ENCODE measurements at places on chromosomes 12 and 14.
A peak's percentile ranks its signal among the peaks of the same experiment; 100 is the strongest.

GRCh38 chr12:54262403-54262925 is 17.5 kb downstream of the CBX5 start:
- DNase-seq: no peak

DNA sequence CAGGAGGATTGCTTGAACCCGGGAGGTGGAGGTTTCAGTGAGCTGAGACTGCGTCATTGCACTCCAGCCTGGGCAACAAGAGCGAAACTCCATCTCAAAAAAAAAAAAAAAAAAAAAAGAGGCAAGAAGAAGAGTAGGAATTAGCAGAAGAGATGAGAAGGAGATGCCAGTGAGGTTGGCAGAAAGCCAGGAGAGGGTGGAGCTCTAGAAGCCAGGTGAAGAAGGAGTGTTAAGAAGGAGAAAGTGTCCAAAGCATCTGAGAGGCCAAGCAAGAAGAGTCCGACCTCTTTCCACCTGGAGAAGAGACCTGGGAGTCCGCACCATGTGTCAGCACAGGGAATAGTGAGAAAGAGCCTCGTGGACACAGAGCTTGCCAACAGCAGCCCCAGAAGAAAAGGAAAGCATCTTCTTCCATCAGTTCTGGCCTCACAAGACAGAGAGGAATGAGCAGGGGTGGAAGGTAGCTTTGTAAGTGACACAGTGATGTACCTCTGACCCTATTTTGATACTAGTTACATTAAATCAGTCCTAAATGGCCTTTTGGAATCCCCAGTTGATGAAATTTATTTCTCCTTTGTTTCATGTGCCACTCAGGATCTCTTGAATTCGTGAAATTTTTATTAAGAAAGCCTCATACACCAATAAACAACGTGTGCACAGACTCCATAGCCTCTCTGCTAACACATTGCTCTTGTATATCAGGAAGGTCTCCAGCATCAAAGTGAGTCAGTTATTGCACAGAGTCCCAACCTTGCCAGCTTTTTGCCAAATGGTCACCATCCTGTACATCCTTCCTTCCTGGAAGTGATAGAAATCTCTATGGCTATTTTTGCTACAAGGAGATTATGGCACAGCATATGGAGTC is 70.6 kb downstream of the SAMD4A start:
- no peak for DNase-seq

- DNase-seq: no peak
Measured at GRCh38 chr14:103716091-103716801, 636 bp downstream of the ZFYVE21 start.

GRCh38 chr12:83106873-83107272 is 420.2 kb downstream of the TMTC2 start:
- DNase-seq: peak; percentile 14

GRCh38 chr12:91922139-91922538 is 223.5 kb downstream of the BTG1 start:
- no peak for DNase-seq

GRCh38 chr14:100841761-100842403 is 16.0 kb downstream of the MEG3 start:
- DNase-seq: no peak

DNA sequence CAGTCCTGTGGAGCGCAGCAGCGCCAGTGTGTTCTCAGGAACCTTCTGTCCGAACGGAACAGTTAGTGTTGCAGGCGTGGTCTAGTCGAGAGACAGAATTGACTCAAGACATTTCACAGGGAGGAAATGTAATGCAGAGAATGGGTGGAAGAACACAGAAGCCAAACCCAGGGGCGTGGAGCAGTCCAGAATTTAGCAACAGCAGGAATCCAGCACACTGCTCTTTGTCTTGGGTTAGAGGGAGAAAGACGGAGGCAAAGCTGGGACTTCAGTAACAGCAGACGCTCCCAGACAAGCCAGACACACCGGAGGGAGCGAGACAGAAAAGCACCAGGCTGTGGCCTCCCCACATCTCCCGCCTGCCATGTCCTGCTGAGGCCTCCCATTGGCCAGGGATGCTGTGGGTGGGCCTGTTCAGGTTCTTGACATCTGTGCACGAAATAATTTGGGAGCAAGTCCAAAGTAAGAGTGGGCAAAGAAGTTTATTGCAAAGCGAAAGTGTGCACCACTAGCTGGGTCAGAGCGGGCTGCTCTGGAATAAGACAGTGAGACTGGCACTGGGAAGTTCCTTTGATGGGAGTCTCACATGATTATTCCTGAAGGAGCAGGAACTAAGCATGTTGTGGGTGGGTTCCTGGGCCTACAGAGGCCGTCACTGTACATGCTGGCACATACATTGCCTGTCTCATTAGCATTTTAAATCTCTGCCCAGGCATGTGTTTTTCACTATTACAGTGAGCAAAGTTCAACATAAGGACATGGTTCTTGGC is 339.3 kb upstream of the SFSWAP start:
- DNase-seq: no peak

- no peak for DNase-seq
Measured at GRCh38 chr12:130179621-130180020, 17.4 kb downstream of the FZD10 start.

DNA sequence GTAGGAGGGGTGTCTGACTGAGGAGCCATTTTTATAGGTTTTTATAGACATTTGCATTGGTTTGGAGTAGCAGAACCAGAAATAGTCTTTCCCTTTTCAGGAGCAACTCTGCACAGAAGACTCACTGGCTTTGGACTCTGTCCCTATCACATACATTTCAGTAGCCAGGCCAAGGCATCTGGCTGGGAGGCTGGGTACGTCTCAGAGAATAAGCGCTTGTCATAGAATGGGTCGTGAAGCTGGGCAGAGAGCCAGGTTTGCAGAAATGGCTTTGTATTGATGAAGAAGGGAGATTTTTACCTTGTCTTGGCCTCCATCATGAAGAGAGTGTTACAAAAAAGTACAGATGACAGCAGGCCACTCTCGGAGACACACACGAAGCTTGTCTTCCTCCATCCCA is 98.6 kb downstream of the CACNA1C start:
- DNase-seq: no peak

- DNase-seq: no peak
Measured at GRCh38 chr14:50363714-50364111, 33.0 kb downstream of the CDKL1 start.

- peak; percentile 29 for DNase-seq
Measured at GRCh38 chr12:724194-724855, 28.1 kb upstream of the WNK1 start.

DNA sequence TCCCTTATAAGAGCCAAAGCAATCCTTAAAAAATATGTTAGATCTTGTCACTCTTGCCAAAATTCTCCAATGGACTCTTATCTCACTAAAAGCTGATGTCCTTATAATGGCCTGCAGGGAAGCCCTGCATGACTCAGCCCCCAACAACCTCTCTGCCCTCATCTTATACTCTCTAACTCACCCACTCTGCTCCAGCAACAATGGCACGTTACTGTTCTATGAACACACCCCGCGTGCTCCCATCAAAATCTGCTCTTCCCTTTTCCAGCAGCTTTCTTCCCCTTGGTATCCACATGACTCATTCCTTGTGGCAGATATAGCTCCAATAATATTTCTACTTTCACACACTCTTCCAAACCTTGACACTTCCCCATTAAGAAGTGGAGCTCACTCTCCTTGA is 108.1 kb downstream of the DENND5B start:
- no peak for DNase-seq

DNA sequence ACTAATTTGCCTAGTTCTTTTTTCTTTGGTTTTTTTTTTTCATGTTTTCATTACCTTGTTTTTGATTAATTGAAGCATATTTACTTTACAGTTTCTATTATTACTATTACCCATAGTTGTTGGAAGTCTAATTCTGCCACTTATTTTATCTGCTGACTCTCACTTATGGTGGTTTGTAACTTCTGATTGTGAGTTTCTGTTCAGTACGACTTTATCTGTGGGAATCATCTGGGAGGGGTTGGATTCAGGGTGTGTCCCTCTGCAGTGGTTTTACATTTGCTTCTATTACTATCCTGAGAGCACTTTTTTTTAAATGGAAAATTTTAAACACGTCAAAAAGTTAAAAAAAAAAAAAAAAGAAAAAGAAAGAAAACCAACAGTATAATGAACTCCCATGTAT is 26.4 kb upstream of the SOS2 start:
- DNase-seq: no peak

DNA sequence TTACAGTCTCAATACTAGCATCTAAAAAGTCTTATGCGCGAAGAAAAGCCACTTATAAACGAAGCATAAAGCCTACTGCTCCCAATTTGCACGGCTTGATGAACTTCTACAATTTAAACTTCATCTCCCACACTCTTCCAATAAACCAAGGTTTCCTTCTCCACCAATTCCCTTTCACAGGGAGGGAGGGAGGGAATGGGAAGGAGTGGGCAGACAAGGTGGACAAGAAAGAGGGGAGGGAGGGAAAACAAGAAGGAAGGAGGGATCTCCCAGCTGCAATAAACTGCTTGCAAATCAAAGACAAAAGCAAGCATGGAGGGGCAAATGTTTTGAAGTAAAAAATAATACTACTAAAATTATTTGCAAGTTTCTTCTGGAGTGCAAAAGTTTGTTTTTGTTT is 64.5 kb downstream of the MED13L start:
- no peak for DNase-seq

- no peak for DNase-seq
Measured at GRCh38 chr12:9032202-9032964, 43.0 kb downstream of the KLRG1 start.

DNA sequence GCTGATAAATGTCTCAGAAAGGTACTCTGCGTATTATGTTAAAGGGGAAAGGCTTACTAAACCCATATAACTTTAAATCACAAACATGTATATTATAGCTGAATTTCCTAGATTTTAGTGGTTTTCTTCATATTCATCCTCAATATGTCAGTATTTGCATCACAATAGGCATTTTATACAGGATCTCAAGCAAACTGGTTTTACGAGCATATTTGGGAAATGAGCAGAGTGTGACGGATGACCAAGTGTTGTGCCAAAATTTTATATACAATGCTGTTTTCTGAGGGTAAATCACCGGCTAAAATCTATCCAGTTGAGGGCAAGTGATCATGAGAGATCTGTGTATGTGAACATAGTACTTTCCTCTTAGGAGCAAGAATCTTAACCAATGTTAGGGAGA is 8.4 kb downstream of the CPM start:
- DNase-seq: no peak

GRCh38 chr14:73888460-73888725 is 1.7 kb downstream of the ZNF410 start:
- no peak for DNase-seq

- DNase-seq: no peak
Measured at GRCh38 chr12:2384533-2385351, 332.0 kb downstream of the CACNA1C start.

GRCh38 chr14:51602310-51602709 is 49.4 kb upstream of the FRMD6 start:
- no peak for DNase-seq

DNA sequence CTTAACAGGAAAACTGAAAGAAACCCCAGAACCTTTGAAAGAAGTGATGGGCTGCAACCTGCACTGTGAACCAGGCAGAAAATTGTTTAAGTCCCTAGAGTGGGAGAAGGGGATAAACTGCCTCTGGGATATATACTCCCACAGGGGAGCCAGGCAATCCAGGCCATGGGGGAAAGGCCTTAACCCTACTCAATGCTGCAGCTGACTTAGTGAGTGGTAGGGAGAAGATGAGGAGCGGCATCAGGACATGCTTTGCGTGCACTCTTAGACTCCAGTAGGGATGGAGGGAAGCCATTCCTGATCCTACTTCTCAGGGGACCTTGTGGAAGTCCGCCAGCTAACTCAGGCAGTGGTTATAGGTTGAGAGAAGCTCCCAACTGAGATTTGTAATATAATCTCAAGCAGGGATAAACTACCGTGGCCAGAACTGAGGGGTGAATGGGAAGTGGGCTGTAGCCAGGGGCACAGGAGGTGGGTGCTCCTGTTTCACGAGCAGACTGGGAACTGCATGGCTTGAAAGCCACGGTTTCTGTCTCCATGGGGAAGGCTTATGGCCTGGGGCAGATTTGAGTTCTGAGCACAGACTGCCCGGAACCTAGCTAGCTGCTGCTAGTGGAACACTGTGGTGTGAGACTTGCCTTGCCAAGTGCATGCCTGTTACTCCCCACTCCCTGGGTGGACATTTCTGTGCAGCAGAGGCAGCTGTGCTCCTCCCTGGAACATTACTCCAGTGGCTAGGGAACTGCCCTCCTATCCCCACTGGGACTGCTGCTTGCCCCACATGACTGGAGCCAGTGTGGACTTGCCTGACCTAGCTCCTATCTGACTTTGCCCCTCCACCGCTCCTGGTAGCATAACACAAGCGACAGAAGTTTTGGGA is 119.2 kb upstream of the SCAF11 start:
- no peak for DNase-seq

DNA sequence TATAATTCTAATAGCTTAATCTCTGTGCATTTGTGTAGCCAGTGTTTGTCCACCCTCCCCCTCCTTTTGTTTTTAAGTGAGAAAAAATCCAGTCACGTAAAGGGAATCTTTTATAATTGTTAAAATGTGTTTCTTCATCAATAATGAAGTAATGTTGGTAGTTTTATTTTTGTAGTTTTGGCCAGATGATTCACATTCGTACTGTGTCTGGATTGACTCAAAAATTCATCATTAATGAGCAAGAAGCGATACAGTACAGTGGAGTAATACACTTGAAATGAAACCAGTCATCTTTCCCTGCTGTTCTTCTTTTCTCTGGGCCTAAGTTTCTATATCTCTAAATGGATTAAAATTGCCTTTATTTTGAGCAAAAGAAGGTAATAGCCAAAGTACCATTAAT is 86.5 kb downstream of the SRGAP1 start:
- no peak for DNase-seq

- no peak for DNase-seq
Measured at GRCh38 chr12:118188690-118189371, 52.9 kb downstream of the PEBP1 start.

DNA sequence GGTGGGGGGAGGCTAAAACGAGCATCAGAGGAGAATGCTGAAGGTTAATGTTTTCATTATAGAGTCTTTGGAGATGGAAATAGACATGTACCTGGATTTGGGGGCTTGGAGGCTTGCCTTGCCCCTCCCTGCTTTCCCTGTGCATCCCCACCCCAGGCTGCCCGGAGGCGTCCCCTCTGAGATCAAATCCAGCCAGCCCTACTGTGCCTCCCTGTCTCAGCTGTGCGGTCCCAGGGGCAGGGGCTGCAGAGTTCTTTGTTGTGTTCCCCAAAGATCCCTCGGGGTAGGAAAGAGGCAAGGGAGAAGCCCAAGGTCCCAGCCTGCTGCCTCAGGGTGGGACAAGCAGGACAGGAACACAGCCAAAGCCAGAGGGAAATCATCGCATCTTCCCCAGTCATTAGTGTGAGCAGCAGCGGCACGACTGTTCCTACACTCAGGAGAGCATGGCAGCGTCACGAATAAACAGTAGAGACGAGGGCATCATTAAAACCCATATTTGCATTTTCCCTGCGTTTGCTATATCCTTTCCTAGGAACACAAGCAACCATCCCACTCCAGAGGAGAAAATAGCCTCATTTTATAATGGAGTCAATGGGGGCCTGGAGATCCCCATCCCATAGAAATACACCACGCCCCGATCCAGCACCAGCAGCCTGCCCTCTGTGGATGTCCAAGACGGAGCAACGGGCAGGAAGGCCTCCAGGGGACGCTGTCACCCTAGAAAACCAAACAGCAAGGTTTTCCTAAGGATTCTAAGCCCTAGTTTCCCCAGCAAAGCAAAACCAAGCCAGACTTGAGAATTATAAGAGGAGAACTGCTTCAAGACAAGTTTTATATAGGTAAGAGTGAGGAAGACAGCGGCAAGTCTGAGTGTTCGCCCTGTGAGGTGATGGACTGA is 32.4 kb downstream of the ANO2 start:
- DNase-seq: no peak

GRCh38 chr12:10617863-10618262 is 4.5 kb upstream of the MAGOHB start:
- no peak for DNase-seq

Measured in NCI-H2029 (cell line).